Sigmoid colon (tissue), 7 donors: ENCODE measurements at places on chromosomes 4 and X. TPM values are rescaled to one million over a fixed set of nuclear protein-coding genes. Genes with fewer than 3 reads are reported as not detected.

GRCh38 chr4:147822128-147822527, 90.2 kb downstream of the ARHGAP10 start:
- DNase-seq, result peak; percentile 94

DNA sequence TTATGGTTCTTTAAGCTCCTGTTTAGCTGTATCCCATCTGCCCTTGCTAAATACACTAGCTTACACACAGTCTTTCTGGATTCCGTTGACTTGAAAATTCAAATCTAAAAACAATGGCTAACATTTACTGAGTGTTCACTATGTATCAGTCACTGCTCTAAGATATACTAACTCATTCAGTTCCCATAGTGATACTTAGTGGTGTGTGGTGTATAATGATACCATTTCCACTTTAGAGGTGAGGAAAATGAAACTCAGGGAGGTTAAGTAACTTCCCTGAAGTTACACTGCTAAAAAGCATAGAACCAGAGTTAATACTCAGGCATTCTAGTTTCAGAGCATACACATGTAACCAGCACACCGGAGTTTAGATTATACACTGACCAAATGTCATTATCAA, 762.0 kb downstream of the GRID2 start:
- no peak for DNase-seq

DNA sequence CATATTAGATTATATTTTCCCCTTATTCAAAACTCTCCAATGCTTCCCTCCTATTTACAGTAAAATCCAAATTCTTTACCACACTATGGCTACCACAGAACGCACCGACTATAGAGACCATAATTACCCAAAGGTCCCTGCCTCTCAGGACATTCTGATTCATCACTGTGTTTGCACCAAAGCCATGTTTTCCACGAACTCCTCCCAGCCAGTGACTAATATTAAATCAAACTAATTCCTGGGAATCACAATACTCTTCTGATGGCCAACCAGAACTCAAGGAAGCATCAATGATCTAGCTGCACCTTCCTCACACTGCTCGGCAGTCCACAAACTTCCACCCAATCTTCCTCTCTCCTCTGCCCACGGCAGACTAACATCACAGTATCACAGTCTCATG, 24.2 kb upstream of the EDNRA start:
- no peak for DNase-seq

- DNase-seq, result no peak
These were observed 699.1 kb upstream of the AMOT start for GRCh38 chrX:113539599-113540356.

Gene FAM47E
- polyA plus RNA-seq, result 2.6 TPM

Gene OTC
- 3.0 TPM for polyA plus RNA-seq
